Suppressor macrophage treated with lipopolysaccharide for 1 hour (primary cell): ENCODE measurements at places on chromosomes 1 and 21.

GRCh38 chr1:18262726-18263125, 155.1 kb downstream of the IGSF21 start:
- no peak for DNase-seq

DNA sequence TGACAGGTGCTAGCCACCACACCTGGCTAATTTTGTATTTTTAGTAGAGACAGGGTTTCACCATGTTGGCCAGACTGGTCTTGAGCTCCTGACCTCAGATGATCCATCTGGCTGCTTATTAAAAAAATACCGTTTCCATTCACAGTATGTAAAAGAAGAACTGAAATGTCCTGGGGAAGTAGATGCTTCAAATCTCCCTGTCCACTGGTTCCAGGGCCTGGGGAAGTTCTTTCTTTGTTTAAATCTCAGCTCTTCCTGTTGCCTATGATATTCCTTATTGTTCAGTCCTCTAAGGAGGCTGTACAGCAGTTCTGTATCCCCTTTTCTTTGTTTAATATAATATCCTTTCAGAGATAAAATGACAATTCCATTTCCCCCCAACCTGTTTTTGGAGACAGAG, 47.4 kb downstream of the ZMYM1 start:
- DNase-seq, result no peak

GRCh38 chr1:15038232-15039016, 115.1 kb upstream of the TMEM51 start:
- DNase-seq, result no peak

DNA sequence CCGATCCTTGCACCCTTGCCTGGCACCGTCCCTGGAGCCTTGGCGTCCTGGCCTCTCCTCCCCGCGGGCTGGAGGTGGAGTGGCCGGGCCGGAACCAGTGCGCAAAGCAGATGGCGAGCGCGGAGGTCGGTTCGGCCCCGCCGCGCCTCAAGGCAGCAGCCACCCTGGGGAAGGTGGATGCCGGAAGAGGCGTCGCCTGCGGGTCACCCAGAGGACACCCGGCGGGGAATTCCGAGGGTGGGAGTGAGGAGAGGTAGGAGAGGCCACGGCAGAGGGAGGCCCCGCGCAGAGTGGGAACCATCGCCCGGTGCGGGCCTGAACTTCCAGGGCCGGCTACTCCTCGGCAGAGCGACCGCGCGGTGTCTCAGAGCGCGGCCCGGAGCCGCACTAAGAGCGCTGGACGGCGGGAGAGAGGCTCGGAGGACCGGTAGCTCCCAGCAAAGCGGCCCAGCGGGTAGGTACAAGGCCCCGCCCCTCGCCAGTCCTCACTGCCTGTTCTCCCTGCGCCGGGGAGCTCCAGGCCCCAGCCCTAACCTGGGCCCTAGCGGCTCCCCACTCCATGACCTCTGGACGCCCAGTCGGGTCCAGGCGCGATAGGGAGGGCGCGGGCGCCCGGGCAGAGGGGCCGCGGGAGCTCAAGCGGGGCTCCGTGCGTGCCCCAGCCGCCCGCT, at the start of gene RNF207:
RNF207 (plus strand) TSS at position 271 of the 671 bp plus-strand sequence. CDS start 417 bp downstream, outside the sequence.
- peak; percentile 56 for DNase-seq

DNA sequence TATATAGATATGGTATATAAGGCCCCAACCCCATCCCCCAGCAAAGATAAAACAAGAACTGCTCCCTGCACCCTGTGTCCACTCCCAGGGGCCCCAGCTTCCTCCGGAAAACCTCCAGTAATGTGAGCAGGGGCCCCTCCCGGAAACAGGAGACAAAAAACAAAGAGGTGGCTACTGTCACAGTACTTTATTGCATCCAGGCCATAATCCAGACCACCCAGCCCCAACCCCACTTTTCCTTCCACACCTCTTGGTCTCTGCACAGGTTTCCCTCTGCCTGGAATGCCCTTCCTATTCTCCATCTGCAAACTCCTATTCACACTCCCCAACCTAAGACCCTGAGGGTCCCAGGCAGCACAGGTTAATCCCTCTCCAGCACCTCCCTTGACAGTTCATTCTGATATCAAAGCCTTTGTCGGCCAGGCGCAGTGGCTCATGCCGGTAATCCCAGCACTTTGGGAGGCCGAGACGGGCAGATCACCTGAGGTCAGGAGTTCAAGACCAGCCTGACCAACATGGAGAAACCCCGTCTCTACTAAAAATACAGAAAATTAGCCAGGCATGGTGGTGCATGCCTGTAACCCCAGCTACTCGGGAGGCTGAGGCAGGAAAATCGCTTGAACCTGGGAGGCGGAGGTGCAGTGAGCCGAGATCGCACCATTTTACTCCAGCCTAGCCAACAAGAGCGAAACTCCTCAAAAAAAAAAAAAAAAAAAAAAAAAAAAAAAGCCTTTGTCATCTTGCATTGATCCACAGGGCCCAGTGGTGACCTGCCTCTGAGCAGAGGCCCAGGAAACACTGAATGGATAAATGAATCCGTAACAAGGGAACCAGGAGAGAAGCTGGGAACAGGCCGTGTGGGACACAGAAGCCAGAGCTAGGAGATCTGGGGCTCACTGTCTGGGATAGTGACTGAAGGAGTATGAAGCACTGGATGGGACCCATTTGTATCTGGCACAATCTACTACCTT, 2.3 kb upstream of the AUNIP start:
- DNase-seq, result peak; percentile 32

- peak; percentile 95 for DNase-seq
Observed at GRCh38 chr1:54715493-54716298, at the start of gene TTC4. TSS of gene TTC4 (plus strand) at chr1:54715861. CDS start at chr1:54715909, 48 bp downstream.
